ENCODE measurements at places on chromosomes 1 and 21.

DNA sequence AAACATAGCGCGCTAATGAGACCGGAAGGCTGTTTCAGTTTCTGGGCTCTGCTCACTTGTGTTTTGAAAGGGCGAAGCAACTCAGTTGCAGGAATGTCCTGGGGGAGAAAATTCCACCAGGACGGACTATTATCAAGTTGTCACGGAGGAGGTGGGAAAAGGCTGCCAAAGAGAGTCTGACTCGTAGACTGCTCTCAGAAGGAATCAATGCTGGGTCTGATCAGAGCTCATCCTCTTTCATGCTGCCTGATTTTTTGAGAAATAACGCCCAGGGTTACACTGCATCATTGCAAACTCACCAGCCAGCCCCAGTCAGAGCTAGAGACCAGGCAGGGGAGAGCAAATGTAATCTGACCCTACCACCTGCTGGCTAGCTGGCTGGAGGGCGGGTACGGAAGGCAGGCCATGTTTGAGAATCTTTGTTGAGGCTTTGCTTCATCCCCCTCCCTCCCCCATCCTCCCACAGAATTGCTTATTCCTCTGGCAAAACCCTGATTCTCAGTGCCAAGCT, 36.4 kb upstream of the BCL9 start:
- DNase-seq = no peak

- DNase-seq = no peak
Measured at GRCh38 chr1:204836856-204837255, 33.8 kb upstream of the NFASC start.

GRCh38 chr1:179016706-179017382, 8.8 kb upstream of the FAM20B start:
- no peak for DNase-seq

GRCh38 chr1:153929426-153929825, 6.7 kb upstream of the GATAD2B start:
- DNase-seq = no peak

GRCh38 chr21:31363720-31364119, 19.7 kb upstream of the TIAM1 start:
- DNase-seq = no peak

- no peak for DNase-seq
Measured at GRCh38 chr1:37152491-37152890, 118.2 kb upstream of the GRIK3 start.

GRCh38 chr1:64199154-64199553, 4.3 kb upstream of the UBE2U start:
- DNase-seq = no peak

DNA sequence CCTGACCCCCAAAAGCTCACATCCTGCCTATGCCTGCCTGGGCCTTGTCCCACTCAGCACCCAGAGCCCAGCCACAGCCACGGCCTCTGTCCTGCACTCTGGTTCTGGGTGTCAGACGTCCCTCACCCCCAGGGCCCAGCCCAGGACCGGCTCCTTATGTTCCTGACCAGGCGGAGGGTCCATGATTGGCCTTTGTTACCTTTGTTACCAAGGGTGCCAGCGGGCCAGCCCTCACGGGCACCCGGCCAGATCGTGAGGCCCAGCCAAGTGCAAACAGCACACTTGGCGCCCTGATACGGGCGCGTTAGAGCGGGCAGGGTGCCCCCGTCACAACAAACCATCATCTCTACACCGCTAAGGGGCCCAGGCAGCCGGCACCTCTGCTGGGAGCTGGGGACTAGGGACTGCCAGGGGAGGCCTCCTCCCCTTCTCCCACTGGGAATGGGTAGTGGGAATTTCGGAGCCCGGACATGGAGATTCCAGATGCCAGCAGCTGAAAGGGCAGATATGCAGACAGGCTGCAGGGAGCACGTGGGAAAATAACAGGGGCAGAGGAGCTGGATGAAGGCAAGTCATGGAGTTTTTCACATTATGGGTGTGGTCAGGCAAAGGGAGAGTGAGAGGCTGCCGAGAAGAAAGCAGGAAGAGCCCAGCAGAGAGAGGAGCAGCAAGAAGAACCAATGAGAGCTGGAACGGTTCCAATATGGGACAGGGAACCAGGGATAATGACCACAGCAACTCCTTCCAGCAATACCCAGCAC, 22.1 kb downstream of the HSPG2 start:
- no peak for DNase-seq

DNA sequence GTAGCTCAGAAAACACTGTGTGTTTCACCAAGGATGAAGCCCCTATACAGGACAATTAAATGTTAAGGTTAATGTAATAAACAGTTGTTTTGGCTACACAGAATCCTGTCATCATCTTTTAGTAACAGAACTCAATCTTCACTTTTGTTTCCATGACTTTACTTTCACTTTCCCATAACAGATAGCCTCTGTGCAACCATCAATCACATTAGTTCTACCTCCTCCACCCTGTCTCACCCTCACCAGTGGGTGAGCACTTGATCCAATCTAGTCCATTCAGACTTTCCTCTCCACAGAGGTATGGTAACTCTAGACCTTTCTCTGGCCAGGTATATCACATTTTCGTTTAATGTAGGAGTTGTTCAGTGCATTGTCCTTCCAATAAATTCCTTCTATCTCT, 1018.5 kb downstream of the ADGRL2 start:
- no peak for DNase-seq

DNA sequence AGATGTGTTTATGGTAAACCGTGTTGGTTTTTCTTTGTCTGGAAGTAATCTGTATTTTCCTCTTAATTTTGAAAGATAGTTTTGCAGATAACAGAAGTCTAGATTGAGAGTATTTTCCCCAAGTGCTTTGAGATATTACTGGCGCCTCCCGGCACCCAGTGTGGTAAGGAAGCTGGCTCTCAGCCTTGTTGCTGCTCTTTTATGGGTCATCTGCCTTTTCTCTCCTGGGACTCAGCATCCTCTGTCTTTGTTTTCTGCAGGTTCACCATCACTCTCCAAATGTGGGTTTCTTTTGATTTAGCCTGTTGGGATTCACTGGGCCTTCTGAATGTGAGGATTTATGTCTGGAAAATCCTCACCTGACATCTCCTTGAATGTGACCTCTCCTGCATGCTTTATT, 37.4 kb downstream of the POFUT2 start:
- no peak for DNase-seq

DNA sequence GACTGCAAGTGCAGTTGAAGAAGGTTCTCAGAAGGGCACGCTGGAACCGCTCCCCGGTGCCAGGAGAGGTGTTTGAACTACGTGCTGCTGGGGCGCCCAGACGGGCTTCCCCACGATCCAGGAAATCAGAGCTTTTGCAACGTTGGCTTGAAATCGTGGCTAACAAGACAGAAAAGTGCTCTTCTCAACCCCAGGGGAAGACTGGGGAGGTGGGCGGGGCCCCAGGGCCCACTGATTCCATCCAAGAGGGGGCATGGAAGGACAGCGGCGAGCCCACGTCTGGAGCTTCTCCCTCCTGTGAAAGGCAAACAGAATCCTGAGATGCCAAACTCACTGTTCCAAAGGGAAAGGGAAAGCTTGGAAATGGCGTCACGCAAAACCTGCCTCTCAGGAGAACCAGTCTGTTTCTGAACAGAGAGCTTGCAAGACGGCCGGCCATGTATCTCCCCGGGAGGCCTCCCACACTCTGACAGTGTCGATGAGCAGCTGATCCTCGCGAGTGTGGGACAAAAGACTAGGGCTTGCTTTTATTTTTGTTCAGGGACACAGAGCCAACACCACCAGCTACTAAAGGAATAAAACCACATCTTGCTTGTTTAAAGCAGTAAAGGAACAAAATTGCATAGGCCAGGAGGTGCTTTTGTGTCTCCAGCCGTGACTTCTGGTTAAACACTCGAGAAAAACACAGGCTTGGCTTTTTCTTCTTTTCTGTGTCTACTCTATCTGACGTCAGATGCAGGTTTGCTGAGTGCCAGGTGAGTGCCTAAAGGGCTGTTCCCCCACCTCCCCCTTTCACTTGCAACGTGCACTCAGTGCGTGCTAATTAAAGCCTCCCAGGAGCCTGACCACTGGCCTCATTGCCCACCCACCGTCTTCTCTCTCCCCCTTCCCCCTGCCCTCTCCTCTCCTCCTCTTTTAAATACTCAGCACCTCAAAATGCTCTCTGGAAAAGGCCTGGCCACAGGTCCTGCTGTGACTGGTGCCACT, 41.5 kb downstream of the LRRC3 start:
- DNase-seq = no peak

GRCh38 chr1:107914119-107914765, 50.7 kb downstream of the VAV3 start:
- no peak for DNase-seq

GRCh38 chr1:159009704-159010361, at the start of gene IFI16:
Gene IFI16, plus strand, starts transcription at chr1:159009907. Its CDS starts 4,774 bp downstream, at chr1:159014681.
- no peak for DNase-seq

GRCh38 chr21:46035809-46036695, 54.5 kb downstream of the COL6A1 start:
- no peak for DNase-seq

GRCh38 chr1:12629985-12630760, 12.2 kb upstream of the DHRS3 start:
- DNase-seq = no peak

DNA sequence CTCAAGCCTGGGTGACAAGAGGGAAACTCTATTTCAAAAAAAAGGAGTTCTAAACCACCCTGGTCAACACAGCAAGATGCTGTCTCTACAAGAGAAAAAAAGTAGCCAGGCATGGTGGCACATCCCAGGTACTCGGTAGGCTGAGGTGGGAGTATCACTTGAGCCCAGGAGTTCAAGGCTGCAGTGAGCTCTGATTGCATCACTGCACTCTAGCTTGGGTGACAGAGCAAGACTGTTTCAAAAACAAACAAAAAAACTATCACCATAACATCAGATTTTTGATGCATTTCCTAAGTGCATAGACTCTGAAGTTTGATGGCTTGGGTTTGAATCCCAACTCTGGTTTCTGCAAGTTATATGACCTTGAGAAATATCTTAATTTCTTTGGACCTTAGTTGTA, 9.6 kb downstream of the ELOA start:
- no peak for DNase-seq

- DNase-seq = no peak
Measured at GRCh38 chr1:233102341-233102740, 151.9 kb downstream of the NTPCR start.

DNA sequence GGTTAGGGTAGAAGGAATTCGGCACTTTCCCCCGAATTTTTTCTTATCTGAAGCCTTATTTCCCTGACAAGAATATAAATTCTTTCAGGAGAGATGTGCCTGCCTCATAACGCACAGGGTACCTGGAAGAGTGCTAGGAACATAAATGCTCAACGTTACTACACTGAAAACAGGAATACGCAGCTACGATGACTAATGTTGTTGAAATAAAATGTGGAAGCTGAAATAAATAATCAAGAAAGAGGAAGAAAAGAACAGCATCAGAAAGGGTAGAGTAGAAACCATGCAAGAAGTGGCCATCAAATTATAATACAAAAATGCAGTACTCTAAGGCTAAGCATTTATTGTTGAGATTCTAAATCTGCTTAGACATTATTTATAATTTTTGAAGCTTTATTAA, 33.9 kb downstream of the SLC66A1 start:
- no peak for DNase-seq

- DNase-seq = no peak
Measured at GRCh38 chr1:211601982-211602670, 23.2 kb upstream of the SLC30A1 start.

GRCh38 chr1:34162852-34163766, 1.9 kb downstream of the CSMD2 start:
- no peak for DNase-seq

DNA sequence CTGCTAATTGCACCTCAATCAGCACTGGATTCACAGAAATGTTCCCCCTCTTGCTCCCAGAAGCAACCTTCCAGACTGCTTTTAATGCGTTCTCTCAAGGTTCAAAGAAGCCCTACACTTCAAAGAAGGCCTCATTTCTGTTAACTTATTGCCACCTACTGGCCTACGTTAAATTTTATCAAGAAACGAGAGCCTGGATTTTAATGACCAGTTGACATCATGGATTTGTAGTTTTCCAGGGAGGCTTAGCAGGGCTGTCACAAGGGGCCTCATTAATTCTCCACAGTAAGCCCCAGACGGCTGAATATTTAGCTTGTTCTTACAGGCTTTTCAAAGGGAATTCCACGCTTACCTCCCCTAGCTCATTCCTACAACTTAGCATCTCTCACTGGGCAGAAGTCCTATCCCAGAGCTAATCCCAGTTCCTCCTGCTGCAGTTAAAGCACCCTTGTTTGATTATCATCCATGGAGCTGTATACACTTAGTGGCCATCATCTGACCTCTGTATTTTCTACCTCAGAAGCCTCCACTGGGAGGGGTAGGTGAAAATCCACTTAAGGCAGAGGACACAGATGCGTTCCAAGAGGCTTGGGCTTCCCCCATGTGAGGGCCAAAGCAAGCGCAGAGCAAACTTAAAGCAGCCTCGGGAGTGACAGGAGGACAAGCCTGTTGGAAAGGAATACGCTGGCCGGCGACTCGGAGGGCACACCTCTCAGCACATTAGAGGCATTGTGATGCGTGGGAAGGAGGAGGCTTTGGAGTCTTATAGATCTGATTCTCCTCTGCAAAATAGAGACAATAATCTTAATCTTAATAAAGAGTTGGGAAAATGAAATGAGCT, 32.2 kb upstream of the CYP4X1 start:
- DNase-seq = no peak

DNA sequence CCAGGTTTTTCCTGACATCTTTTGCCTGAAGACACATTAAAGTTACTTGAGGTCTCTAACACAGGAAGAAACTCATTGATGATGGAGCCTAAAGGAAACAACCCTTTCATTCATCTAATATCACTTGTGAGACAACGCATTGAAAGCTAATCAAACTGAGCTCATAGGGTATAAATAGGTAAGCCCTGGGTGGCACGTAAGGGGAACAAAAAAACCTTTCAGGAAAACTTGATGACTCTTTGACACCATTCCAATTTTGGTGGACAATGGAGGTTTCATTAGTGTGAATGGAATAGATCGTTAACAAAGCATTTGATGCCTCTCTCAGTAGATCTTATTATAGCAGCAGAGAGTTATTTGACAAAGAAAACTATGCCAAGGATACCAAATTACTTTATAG, 80.7 kb upstream of the DUSP10 start:
- no peak for DNase-seq

DNA sequence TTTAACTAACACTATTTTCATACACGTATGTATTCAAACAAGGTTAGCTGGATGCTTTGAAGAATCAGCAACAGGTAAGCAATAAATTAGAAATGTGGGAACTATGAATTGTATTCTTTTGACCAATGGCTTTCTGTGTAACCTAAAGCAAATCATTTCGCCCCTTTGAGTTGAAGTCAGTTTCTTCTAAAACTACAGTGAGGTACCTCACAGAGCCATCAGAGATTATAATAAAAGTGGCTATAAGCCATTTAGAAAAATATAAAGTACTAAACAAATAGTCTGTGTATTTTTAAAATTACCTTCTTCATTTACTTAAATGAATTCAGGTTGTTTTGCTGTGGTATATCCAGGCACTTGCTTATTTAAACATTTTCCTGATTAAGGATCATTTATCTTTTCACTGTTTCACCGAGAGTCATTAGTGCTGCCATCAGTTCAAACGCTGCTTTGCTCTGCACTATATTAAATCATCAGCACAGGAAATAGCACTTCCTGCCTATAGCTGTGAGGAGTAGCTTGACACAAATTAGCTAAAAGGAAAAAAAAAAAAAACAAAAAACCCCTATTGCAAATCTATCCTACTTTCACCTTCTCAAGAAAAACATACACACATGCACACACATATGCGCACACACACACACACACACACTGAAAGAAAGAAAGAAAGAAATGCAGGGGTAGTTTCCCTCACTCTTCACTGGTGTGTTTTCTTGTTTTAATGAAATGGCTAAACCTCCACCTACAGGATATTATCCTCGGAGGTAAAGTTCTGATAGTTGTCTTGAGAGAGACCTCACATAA, 39.8 kb upstream of the C1orf105 start:
- DNase-seq = no peak
